ENCODE measurements at places on chromosomes 2 and 18. TPM values are rescaled to one million over a fixed set of nuclear protein-coding genes. Genes with fewer than 3 reads are reported as not detected.

GRCh38 chr2:205375461-205376448 is 306.5 kb upstream of the NRP2 start:
- DNase-seq: no peak

DNA sequence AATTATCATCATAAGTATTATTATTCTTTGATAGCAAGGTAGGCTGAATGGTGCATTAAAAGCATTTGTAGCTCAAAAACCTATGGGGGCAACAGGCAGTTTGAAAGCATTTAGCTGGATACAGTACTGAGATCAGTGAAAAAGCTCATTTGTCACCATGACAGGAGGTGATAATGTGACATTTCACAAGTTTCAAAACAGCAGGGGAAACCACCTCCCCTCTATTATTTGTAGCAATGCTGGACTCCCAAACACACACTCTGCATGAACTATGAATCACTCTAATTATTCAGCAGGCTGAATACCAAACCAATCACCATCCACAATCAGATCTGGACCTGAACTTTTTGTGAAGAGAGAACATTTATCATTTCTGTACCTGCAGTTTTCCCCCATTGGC is 63.4 kb downstream of the MYO5B start:
- no peak for DNase-seq

DNA sequence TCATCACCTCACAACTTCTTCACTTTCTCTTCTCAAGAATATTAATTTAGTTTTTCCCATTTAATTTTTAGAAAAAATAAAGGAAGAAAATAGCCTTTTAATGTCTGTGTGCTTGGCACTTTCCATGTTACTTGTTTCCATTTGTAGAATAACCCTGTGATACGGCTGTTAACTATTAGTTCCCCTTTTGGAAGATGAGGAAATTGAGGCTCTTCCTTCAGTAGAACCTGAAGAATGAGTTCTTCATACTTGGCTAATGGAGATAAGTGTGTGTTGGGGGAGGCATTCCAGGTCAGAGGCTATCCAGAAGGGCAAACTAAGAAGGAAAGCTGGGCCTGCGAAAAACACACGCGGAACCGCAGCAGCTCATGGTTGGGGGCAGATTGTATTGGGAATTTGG is 38.3 kb downstream of the ZNF532 start:
- DNase-seq: no peak

GRCh38 chr2:211033765-211034164 is 477.4 kb downstream of the CPS1 start:
- DNase-seq: no peak

DNA sequence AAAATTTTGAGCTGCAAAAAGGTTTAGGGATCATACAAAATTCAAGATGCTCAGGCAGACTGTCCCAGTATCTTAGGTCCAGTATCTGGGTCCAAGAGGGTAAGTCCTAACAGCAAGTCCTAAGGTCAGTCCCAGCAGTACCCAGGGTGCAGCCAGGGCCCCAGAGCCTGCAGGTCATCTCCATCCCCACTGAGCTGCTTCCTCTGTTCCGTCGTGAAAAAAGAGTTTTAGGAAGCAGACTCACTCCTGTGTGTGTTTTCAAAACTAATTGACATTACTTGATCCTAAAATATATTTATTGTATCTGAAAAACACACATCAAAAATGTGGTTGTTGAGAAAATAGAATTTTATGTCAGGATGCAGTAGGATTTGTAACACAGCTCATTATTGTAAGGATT is 69.9 kb upstream of the ALKAL2 start:
- no peak for DNase-seq

GPR55 gene
- not detected for total RNA-seq

GATA6 gene
- total RNA-seq: 89.3 TPM

Data from ascending aorta (tissue), 2 donors.